ENCODE measurements at places on chromosomes 7 and 10.

GRCh38 chr7:27438881-27439589 lies 196.4 kb downstream of the EVX1 start:
- no peak for DNase-seq

DNA sequence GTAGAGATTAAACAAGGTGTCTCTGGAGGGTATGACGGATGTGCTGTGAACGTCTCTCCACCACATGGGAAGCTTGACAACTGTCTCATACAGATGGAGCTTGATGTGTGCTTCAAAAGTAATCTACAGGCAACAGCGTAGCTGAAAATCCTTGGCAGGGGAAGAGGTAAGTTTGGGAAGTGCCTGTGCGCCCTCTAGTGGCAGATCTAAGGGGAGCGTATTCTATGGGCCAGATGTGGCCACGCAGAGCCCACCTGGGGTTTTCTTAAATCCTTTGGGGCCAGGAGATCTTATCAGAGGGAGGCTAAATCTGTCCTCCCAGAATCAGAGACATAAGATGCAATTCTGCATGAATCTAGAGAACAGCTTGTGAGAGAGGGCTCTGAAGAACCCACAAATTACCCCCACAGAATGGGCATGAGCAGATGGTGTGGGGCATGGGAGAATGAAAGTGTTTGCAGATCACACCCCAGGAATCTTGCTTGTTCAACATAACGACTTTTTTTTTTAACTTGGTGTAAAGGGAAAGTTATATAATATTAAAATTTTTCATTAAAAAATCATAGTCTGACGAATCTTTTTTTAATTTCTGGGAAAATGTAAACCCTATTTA lies 91.2 kb upstream of the MPP7 start:
- DNase-seq = peak; percentile 80

GRCh38 chr10:110486680-110487410 lies 10.9 kb upstream of the DUSP5 start:
- DNase-seq = no peak

DNA sequence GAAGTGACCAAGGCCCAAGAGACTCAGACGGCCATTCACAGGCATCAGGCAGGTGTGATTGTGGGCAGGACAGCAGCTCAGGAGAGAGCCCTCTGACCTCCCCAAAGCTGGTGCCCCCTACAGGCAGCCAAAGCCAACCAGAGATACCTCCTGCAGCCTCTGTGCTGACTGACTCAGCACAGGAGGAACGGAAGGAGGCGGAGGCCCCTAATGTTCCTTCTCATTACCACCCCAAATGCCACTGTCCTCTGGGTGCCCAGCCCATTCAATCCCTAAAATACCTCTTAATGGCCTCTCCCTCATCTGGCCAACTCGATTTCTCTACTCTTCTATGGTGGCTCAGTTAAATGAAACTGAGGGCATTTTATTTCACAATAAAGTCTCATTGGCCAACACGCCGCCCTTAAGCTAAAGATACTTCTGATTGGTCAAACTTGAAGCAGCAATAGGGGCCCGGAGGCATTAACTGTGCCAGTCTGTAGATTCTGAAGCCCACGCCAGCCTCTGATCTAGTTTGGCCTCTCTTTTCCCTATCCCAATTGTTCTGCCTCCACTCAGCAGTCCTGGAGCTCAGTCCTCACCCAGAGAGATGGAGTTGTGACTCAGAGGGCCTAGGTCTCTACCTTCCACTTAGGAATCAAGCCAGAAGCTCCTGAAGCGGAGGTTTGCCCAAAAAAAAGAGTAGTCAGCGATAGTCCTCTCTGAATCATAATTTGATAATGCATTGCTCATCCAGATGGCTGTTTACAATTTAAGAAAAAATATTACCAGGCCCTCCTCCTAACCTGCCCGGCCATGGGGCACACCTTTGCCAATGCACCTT lies 1.2 kb downstream of the CYREN start:
- DNase-seq = peak; percentile 80

- no peak for DNase-seq
Measured at GRCh38 chr10:126397156-126397555, 8.9 kb upstream of the ADAM12 start.

DNA sequence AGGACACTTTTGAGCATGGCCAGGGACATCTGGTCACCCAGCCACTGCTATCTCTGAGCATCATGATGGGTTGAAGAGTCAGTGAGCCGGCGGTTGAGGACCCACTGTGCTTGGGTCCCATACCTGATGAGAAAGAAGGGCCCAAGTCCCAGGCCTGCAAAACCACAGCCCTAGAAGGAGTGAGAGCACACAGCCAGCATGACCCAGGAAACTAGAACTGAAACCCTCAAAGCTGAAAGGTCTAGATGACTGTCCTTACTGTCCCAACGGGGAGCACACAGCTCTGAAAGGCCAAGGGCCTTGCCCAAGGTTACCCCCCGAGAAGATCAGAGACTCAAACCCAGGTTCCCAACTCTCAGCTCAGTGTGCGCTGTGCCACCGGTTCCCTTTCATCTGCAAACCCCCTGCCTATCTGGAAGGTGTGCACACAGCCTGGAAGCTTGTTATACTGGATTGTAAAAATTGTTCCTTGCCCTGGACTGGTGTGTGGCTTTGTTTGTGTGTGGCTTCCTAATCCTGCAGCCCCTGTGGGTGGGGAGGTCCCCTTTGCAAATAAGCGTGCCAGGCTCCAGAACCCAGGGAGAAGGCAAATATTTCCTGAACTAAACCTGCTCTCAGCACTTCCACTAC lies 22.6 kb upstream of the PSAP start:
- DNase-seq = no peak

- no peak for DNase-seq
Measured at GRCh38 chr10:19195698-19196097, 147.1 kb downstream of the MALRD1 start.

DNA sequence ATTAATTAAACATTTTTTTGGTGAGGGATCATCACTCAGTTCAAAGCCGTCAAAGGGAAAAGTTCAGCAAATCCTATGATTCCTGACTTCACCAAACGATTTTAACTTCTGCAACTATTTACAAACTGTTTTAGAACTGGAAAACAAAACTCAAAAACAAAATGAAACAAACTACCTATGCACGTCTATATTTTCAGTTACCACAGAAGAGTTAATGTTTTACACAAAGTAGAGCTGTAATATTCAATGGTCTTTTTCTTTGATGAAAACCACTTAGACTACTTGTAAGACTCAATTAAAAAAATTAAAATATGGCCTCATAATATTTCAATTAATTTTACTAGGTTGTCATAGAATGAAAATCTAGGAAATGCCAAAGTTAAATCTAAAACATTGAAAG lies 131.5 kb downstream of the ATE1 start:
- DNase-seq = no peak

DNA sequence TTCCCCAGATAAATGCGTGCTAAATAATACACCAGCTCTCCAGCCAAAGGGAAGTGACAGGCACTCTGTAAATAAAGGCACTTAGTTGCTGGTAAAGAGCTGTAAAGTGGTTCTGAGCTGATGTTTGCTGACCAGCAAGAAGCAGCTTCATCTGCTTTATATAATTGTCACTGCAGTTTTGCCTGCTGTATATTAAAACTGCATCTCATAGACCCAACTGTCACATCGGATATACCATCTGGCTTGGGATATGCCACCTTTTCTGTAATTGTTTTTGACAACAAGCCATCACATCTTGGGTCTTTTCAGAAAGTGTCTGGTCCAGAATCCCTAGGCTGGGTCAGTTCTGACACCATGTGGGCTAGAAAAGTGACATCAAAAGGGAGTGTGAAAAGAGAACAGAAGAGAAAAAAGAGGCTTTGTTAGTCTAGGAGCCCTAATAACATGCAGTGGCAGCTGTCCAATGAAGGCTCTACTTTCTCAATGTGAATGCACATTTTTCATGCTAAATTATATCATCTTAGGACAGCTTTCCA lies 697.6 kb downstream of the KCNMA1 start:
- DNase-seq = no peak

DNA sequence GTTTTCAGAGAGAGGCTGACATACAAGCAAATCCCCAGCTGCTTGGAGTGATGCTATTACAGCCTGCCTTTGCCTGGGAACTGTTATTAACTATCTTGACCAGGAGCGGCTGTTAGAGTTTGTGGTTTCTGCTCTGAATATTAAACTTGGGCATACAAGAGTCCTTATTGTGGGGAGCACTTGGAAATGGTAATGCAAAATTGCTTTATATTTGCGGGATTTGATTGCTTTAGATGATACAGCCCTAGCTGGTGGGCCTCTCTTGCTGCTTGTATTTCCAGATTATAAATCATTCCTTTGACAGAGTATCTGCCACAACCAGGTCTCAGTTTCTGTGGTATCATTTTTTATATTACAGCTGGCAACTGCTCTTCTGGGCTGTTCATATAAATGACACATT lies 101.9 kb upstream of the FAM204A start:
- DNase-seq = no peak

DNA sequence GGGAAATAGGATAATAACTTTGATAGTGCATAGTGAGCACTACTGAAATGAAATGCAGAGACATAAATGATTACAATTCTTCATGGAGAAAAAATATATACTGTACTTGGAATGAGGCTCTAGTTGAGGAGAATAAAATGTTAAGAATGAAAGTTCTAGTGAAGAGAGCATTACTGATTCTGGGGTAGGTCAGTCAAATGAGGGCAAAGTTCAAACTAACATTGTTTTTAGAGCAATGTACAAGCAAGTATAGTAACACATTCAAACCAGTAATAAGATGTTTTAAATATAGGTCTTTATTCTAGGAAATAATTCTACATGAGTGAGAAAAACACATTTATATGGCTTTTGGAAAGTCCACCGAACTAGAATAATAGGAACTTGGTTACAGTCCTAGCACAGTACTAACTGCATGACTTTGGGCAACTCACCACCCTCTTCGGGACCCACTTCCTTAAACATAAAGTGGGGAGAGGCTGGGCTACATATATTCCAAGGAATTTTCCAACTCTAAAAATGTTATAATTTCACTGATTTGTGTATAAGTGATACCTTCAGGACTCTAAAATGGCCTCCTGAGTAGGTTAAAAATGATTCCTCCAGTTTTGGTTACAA lies 86.4 kb downstream of the CDK6 start:
- no peak for DNase-seq

DNA sequence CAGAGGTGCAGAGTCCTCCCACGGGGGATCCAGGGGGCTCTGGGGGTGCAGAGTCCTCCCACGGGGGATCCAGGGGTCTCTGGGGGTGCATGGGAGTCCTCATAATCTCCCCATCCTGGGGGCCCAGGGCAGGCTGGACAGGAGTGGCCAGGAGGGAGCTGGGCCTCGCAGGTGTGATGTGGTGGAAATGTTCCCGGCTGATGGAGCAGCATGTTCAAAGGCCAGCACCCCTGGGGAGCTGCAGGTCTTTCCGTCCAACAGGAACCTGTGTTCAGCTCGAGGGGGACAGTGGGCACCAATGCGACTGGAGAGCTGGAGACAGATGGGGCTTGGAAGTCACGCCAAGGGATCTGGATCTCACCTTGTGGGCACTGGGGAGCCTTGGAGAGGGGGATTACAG lies 38.5 kb upstream of the PSMG3 start:
- DNase-seq = no peak

- DNase-seq = no peak
Measured at GRCh38 chr10:73840056-73840402, 28.6 kb upstream of the NDST2 start.

GRCh38 chr10:12564173-12564572 lies 214.8 kb downstream of the CAMK1D start:
- DNase-seq = no peak

- no peak for DNase-seq
Measured at GRCh38 chr10:132612571-132613504, 75.3 kb downstream of the INPP5A start.

GRCh38 chr7:101189109-101189508 lies 9.0 kb upstream of the NAT16 start:
- DNase-seq = no peak

GRCh38 chr7:70711452-70711851 lies 420.5 kb upstream of the GALNT17 start:
- DNase-seq = no peak

GRCh38 chr7:97798046-97799019 lies 66.4 kb downstream of the TAC1 start:
- no peak for DNase-seq

DNA sequence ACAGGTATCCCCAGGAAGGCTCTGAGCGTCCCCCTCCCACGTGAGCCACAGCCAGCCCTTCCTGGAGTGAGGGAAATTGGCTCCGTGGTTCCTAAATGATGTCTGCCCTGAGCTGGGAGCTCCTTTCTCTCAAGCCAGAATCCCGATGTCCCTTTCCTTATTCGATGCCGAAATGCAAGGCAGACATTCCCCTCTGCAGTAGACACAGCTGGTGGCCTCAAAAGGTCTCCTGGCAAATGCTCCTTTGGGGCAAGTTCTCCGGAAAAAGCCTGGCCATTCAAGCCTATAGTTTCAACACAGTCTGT lies 98.9 kb downstream of the HIP1 start:
- no peak for DNase-seq

GRCh38 chr7:13989126-13989948 lies at the start of gene ETV1:
Gene ETV1 (minus strand): TSS chr7:13989666. CDS start chr7:13989052, 614 bp downstream.
- peak; percentile 23 for DNase-seq

DNA sequence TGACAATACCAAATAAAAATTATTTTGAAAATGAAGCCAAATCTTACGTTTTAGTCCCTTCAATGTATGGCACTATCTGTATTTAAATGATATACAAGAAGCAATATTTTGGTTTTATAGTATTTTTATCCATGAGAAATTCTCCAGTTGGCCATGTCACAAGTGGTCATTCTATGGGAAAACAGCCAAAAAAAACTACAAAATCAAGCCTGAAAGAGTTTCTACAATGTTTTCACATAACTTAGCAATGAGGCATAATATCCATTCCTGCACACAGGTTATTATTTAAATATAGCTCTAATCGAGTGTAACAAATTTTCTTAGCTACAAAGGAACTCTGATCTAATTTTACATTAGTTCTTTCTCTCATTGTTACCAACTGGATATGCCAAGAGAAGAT lies 5.4 kb downstream of the RAB11FIP2 start:
- no peak for DNase-seq

DNA sequence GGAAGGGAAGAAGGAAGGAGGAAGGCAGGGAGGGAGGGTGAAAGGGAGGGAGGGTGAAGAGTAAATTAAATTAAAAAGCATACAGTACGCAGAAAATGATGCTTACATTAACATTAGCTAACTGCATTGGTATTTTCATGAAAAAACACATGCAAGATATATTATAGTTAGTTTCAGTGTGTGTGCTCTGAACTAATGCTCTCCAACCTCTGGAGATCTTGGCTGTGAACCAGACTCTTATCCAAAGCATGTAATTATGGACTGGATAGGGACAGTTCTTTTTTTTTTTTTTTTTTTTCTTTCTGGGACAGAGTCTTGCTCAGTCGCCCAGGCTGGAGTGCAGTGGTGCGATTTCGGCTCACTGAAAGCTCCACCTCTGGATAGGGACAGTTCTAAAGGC lies 357.0 kb downstream of the FRMD4A start:
- no peak for DNase-seq

- no peak for DNase-seq
Measured at GRCh38 chr7:41735206-41735605, 32.3 kb upstream of the INHBA start.

- DNase-seq = no peak
Measured at GRCh38 chr7:6234384-6234783, 38.0 kb downstream of the CYTH3 start.

GRCh38 chr10:71370031-71370430 lies 26.7 kb upstream of the CDH23 start:
- DNase-seq = no peak

GRCh38 chr10:84903320-84903719 lies 574.9 kb downstream of the CCSER2 start:
- no peak for DNase-seq

- DNase-seq = no peak
Measured at GRCh38 chr10:27256299-27257189, 15.9 kb upstream of the ACBD5 start.

GRCh38 chr7:40659231-40659630 lies 524.4 kb downstream of the SUGCT start:
- no peak for DNase-seq
